DMS53 (cell line): ENCODE measurements at places on chromosomes 11 and 22.

GRCh38 chr22:19709063-19709769, 5.1 kb upstream of the SEPTIN5 start:
- DNase-seq = no peak

DNA sequence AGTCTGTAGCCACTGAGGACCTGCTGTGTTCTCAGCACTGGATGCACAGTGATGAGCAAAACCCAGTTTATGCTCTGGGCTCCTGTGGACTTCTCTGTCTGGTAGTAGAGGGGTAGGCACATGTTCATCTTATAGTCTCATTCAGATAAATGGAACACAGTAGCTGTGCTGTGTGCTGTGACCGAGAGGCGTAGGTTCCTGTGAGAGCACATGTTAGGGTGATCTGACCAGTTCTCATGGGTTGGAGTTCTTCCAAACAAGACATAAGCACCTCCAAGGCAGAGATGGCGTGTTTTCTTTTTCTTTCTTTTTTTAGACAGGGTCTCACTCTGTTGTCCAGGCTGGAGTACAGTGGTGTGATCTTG, 154.8 kb upstream of the RASSF10 start:
- DNase-seq = peak; percentile 47

DNA sequence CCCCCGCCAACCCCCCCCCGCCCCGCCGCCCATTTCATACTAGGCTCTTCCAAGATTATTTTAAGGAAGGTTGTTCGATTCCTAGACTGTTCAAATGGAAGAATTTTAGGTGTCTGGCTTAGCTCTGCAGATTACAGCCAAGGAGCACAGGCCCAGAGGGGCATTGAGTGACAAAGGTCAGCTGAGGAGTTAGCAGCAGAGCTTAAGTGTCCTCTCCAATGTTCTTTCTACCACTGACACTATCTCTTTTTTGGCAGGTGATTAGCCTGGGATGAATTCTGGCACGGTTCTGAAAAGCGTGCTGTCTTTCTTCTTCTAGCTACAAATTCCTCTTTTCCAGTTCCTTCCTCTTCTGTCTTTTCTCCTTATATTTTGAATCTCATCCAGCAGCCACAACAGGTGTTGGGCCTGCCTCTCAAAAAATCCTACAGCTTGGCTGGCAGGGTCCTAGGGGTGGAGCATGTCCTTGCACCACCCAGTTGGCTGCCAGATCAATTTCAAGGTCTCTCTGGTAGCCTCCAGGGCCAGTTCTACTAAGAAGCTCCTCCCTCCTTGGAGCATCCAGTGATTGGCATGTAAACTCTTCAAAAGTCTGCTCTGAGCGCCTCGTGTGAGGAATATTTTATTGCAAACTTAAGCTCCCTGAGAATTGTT, 23.0 kb downstream of the KCNE3 start:
- DNase-seq = no peak

GRCh38 chr11:68542617-68543016, 82.1 kb downstream of the PPP6R3 start:
- DNase-seq = no peak

DNA sequence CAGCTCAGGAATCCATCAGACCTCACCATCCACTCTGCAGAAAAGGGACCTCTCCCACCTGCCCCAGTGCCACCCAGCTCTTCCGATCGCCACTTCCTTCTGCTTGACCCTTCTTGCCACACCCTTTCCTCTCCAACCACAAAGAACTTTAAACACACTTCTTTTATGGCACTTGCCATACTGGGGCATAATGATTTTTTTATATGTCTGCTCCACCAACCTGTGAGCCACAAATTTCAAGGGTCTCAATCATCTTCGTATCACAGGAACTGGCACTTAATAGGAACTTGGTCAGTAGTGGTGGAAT, 11.7 kb upstream of the MYH9 start:
- no peak for DNase-seq

GRCh38 chr11:114130115-114130576, 70.6 kb downstream of the ZBTB16 start:
- DNase-seq = no peak

GRCh38 chr11:11334607-11335006, 18.4 kb downstream of the CSNK2A3 start:
- no peak for DNase-seq

DNA sequence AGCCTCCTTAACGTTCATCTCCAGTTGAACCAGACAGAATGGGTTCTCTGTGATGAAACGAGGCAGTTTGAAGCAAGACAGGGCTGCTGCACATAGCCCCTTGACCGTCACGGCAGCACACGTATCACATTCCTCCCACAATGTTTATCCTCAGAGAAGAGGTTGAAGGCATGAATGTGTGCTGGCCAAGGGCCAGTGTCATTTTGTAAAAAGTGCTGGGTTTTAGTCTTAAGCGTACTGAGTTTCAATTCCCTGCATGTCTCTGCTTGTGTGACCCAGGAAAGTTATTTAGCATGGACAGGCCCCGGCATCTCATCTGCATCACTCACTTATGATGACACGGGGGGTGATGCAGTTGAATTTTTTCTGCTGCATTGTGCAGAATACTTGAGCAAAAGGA, 31.6 kb downstream of the TTC12 start:
- DNase-seq = no peak

- no peak for DNase-seq
Measured at GRCh38 chr11:127803755-127804154, 783.6 kb downstream of the ETS1 start.

- DNase-seq = no peak
Measured at GRCh38 chr11:61338783-61339489, 5.9 kb downstream of the TKFC start.

DNA sequence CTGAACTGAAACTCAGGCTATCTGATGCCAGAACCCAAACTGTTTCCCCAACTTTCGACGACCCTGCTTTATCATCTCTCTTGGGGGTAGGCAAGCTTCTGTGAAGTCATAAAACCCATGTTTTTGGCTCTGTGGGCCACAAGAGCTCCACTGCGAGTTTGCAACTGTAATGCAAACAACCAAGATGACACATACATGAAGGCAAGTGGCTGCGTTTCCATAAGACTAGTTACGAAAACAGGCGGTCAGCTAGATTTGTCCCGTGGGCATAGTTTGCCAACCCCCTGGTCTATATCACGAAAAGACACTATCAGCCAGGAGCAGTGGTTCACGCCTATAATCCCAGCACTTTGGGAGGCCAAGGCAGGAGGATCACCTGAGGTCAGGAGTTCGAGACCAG, 37.5 kb downstream of the TPST2 start:
- no peak for DNase-seq

DNA sequence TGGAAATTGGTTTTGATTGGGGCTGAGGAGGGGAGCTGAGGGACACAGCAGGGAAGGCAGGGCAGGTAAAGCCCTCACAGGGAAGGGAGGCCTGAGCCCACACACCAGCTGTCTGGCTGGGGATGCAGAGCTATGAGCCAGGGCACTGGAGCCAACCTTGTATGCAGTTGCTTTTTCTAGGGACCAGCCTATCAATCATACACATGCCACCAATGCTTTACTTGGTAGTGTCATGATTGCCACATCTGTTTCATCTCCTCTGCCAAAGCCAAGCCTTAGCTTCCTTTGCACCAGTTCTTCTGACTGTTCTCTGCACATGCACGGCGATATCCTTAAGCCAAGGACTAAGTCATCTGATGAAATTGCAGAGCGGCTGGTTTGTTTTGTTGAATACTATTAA, 207.1 kb upstream of the PLET1 start:
- no peak for DNase-seq

- DNase-seq = no peak
Measured at GRCh38 chr11:71218789-71219499, 33.4 kb downstream of the SHANK2 start.

GRCh38 chr22:35795476-35795875, 77.8 kb downstream of the APOL5 start:
- DNase-seq = no peak

GRCh38 chr11:19200410-19201201, 1.2 kb downstream of the CSRP3 start:
- no peak for DNase-seq

- no peak for DNase-seq
Measured at GRCh38 chr22:31945971-31946680, 1.8 kb downstream of the YWHAH start.

DNA sequence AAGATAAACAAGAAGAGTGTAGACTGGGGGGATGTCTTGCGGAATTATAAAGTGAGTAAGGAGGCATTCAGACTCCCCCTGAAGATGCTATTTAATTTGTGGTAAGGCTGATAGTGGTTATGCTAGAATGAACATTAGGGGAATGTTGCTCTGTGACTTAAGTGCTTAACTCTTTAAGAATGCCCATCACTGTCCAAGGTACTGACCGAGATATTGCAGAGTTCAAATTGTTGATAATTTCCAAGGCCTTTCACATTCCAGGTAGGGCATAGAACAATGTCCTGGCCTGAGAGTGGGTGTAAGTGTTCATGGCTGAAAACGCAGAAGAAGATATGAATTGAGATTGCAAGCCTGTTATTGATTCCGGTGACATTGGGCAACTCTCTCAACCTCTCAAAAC, 90.3 kb upstream of the SEZ6L start:
- no peak for DNase-seq

DNA sequence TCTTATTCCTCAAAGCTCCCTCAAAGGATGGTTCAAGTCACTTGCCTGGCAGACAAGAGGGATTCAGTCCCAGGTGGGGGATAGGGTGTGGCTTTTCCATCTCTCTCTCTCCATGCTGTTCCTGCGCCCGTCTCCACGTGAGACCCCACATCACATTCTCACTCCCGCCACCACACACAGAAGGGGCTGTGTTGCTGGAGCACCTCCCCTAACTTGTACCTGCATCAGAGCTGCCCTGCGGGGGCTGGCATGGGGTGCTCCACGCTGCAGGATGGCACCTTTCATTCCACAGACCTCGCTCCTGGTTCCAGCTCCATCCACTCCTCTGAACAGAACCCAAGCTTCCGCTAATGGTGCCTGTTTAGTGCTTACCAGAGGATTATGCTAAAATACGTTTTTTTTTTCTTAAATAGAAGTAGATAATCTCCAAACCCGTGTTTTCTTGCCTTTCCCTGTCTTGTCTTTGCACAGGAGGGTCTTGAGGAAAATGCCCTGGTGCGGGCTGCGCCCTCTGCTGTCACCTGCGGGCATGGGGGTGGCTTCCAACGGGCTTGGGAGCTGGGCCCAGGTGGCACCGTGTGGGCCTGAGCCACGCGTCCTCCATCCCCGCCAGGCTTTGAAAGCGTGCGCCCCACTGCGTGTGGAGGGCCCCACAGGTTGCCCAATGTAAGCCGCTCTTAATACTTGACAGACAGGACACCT, 985.6 kb downstream of the BRD1 start:
- no peak for DNase-seq

DNA sequence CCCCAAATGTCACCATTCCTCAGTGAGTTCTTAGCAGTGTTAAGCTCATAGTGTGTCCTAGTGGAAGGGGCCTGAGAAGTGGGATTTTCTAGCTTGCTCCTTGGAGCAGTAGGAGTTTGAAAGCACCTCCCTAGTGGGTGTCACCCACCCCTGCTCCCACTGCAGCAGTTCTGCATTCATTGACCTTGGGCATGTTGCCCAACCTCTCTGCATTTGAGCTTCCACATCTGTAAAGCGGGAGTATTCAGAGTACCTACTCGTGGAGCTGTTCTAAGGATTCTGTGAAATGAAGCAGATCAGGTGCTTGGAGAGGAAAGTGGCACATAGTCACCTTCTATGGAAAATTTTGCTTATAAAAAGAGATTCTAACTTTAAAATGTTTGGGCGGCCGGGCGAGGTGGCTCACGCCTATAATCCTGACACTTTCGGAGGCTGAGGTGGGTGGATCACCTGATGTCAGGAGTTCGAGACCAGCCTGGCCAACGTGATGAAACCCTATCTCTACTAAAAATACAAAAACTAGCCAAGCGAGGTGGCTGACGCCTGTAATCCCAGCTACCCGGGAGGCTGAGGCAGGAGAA, 16.9 kb downstream of the LMO2 start:
- no peak for DNase-seq

DNA sequence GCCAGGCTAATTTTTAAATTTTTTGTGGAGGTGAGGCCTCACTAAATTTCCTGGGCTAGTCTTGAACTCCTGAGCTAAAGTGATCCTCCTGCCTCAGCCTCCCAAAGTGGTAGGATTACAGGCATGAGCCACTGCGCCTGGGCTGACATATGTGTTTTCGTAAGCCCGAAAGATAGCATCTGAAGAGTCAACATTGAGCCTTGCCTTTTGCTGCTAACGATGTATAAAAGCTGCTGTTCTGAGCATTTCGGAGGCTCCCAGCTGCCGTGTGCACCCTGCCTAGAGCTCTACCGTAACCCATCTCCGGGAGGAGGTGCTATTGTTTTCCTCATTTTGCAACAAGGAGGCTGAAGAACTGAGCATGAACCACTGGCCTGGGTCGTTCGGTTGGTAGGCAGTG, 18.1 kb upstream of the PPP6R3 start:
- no peak for DNase-seq

GRCh38 chr11:94941131-94941530, 32.2 kb downstream of the CWC15 start:
- no peak for DNase-seq

- no peak for DNase-seq
Measured at GRCh38 chr11:69435161-69435986, 46.1 kb upstream of the LINC01488 start.

DNA sequence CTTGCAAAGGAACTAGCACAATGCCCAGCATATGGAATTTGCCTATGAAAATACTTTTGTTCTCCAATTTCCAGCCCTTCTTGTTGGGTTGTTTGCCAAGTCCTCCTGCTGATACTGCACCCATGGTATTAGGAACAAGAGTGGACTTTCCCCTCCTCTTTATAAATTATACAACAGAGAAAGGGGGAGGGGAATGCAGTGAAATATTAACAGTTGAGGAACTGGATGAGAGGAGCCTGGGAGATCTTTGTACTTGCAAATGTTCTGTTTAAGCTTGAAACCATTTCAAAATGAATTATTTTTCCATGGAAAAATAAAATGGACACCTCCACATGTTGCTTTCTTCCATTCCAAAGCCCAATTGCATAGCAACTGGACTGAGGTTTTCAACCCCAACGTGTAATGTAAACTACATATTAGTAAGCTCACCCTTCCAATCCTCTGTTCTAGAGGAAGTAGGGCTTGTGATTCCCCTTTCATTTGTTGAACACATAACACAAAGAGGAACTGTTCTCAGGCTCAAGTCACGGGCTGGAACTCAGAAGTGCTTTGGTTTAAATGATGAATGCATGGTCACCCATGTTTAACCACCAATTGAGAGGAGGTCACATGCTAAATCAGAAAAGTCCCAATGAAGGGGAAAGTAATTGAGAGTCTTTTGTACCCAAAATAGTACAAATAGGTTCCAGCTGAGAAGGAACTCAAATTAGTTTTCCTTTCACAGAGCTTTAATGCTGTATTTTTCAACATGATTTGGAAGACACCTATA, 66.2 kb upstream of the ZC3H12C start:
- DNase-seq = no peak

DNA sequence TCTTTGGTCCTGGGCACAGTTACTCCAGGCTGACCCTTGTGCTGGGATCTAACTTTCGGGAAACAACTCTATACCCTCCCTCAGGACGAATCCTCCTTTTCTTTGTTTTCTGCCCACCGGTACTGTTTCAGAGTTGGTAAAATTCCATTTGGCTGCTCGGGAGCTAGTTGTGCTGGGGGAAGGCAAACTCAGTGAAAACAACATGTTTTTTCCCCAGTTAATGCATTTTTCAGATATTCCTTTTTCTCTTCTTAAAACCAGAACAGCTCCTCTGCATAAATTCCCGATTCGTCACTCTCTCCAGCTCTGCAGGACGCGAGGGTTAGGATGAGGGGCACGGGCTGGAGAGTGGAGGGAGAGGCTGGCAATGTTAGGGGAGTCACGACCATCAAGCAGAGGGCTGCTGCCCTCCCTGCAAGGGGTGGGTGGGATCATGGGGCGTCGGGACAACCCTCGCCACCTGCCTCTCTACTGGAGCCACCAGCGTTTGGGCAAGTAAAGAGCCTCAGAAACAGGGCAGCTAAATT, 31.3 kb downstream of the LRRC10B start:
- no peak for DNase-seq

- DNase-seq = peak; percentile 41
Measured at GRCh38 chr22:36510966-36511881, 4.4 kb upstream of the FOXRED2 start.
